Motor neuron (in vitro differentiated cells): ENCODE measurements at places on chromosomes 5 and 9. TPM values are rescaled to one million over a fixed set of nuclear protein-coding genes. Genes with fewer than 3 reads are reported as not detected.

- ATAC-seq, result peak; percentile 87
These were observed 49.4 kb downstream of the PLK2 start for GRCh38 chr5:58410441-58410840.

- ATAC-seq, result no peak
These were observed 66.3 kb downstream of the PSAT1 start for GRCh38 chr9:78363221-78363620.

MAPKAP1 gene
- total RNA-seq, result 36.0 and 40.6 TPM in 2 replicates

GRCh38 chr5:97181856-97182545 lies 1.0 kb downstream of the RIOK2 start:
- ATAC-seq, result no peak

PCA3 gene
- total RNA-seq, result 0.71 and 3.4 TPM in 2 replicates

GRCh38 chr5:178367736-178368120 lies 135.1 kb upstream of the PHYKPL start:
- peak; percentile 14 for ATAC-seq

DNA sequence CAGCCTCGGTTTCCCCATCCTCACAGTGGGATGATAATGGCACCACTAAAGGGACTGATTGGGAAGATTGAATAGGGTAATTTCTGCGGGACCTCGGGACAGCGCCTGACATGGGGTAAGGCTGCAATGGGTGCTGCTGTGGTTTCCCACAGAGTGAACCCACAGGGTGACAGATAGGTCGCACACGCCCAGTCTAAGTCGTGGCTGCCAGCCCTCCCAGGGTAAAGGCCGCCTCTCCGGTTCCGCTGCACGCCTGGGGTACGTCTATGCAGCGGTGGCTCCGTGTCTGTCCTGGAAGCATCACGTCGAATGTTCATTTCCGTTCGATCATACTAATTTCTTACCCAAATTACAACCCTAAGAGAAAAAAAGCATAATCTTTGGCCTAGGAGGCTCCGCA lies 631 bp downstream of the CFAP77 start:
- no peak for ATAC-seq

PHYHD1 gene
- total RNA-seq, result 5.6 and 6.9 TPM in 2 replicates

DNA sequence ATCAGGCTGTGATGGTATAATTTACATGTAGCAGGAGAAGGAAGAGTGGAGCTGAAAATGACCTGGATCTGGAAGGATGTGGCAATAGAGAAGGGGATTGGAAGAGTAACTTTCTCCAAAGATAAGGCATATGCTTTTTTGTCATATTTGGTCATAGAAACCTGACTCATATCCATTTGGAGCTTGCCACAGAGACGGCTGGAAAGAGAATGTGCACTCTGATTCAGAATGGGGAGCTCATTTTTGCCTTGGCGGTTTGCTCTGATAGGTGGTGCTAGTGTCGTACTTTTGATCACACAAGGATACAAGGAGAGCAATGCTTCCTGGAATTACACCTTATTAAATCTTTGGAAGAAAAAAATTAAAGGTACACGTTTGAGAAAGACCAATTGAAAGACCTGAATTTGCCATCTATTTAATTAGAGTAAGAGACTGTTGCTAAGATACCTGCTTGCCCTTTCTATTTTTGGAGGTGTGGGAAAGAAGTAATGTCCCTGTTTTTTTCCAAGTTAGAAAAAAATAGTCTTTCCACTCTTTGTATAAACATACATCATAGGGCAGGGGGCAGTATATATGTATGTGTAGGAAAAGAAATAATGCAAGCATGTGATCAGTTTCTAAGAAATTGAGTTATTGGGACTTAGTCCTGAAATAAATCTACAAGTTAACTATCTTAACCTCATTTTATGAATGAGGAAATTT lies 5.4 kb downstream of the LSM11 start:
- ATAC-seq, result no peak

DNA sequence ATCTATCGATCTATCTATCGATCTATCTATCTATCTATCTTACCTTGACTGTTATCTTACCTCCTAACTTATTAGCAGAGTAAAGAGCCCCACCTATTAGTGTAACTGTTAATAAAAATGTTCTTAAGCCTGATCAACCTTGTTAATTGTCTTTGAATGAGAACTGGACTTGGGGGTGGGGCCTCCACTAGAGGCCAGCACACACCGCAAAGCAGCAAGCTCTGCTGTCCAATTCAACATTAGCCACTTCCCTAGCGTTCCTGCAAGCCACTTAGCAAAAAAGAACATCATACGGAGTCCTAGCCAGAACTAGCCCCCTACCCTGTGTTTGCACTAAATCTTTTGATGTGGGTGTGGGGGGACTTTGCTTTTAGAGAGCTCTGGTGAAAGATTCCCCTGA lies 515.8 kb downstream of the KDM4C start:
- no peak for ATAC-seq

CTSV gene
- 2.2 and 2.5 TPM in 2 replicates for total RNA-seq

DNA sequence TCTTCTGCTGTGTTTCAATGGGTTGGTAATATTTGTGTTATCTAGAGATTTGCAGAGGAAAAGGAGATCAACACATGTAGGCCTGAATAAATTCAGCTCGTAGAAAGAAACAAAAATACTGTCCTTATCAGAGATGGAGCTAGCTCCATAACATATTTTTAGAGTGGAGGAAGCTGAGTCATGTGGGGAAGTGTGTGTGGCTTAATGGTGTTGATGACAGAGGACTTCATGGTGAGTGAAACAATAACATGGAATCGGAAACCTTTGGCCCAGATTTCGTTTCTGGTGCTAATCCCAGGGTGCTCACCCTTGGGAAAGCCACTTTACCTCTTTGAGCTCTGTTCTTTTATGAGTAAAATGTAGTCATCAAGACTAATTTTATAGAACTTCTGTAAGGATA lies 825.0 kb downstream of the TLR4 start:
- ATAC-seq, result no peak
